ENCODE measurements at places on chromosomes 12 and 14.

DNA sequence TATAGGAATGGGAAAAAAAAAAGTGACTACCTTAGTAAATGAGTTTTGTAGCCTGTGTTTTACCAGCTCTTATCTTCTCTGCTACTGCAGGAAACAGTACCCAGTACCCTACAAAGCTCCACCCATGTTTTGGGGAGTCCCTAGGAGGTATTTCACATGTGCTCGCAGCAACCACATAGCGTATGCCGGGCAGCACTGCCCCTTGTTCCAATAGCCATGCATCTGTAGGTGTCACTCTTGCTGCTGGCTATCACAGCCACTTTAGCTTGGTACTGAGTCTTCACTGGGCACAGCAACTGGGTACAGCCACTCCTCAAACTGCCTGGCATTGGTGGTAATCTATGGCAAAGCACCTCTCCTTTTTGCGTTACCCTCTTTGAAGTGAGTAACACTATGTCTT lies 2.0 kb upstream of the MDM1 start:
- H3K4me3 ChIP-seq: peak overlapping the region; percentile 57
- peaks cover 7% of the 10 kb centered on the region for H3K27me3 ChIP-seq
- no peaks in the 10 kb centered on the region for H3K36me3 ChIP-seq
- peak; percentile 24 for DNase-seq

GRCh38 chr14:104680056-104680805 lies 9.2 kb upstream of the INF2 start:
- peaks cover 16% of the 10 kb centered on the region for H3K4me1 ChIP-seq
- no peak overlapping the region for H3K27ac ChIP-seq
- H3K27me3 ChIP-seq: peaks cover 2% of the 10 kb centered on the region
- H3K36me3 ChIP-seq: no peaks in the 10 kb centered on the region

DNA sequence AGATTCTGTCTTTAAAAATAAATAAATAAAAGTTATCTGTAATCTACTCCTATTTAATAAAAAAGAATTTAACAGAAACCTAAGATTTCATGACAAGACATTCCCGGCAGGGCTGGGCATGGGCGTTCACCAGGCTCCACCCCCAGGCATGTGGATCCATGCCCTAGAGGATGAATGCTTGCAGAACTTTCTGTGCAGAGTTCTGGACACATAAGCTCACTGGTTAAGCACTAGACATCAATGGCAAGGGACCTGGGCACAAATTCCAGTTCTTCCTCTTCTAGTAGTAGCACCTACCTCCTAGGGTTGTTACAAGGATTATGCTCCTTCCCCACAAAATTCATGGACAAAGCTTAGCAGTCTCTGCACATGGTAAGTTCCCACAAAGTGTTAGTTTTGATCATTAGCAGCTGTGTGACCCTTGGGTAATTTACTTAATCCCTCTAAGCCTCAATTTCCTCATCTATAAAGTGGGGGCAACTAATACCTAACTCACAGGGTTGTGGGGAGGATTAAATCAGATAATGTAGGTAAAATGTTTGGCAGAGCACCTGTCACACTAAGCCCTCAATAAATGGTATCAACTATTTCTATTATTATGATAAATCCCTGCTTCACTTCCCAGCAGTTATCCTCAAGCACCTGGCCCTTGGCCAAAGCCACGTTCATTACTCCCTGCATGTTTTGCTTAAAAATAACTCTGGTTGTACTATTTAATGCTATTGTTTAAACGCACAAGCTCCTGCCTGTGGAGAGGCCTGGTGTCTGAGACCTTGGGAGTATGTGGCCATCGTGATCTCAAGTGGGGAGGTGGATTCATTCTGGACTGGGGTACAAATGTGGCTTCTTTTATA lies 9.8 kb downstream of the GALNT6 start:
- H3K4me3 ChIP-seq: no peak overlapping the region
- no peak for DNase-seq
- H3K27ac ChIP-seq: no peak overlapping the region

GRCh38 chr14:72588521-72588920 lies 305.4 kb downstream of the DPF3 start:
- peaks cover 21% of the 10 kb centered on the region for H3K36me3 ChIP-seq
- peaks cover 24% of the 10 kb centered on the region for H3K4me1 ChIP-seq
- no peak overlapping the region for H3K4me3 ChIP-seq
- peaks cover 73% of the 10 kb centered on the region for H3K27me3 ChIP-seq
- H3K27ac ChIP-seq: no peak overlapping the region

DNA sequence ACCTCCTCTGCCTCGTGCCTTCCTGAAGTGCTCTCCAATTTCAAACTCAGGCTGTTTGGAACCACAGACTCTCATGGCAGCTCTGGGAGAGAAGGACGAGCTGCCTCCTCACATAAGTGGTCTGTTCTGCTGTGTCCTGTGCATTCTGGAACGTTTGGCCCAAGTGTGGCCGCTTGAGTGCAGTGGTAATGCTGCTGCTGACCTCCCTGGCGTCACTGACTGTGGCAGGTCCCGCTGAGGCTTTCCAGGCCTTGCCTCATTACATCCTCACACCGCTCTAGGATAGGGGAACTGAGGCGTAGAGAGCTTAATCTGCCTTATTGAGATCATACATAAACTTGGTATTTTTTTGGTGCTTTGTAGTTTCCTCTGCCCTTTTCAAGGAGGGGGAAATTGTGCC lies 14.2 kb downstream of the CCDC92 start:
- no peaks in the 10 kb centered on the region for H3K4me1 ChIP-seq
- no peak overlapping the region for H3K4me3 ChIP-seq
- H3K27me3 ChIP-seq: no peaks in the 10 kb centered on the region
- no peak for DNase-seq
- no peaks in the 10 kb centered on the region for H3K36me3 ChIP-seq
- no peak overlapping the region for H3K27ac ChIP-seq

DNA sequence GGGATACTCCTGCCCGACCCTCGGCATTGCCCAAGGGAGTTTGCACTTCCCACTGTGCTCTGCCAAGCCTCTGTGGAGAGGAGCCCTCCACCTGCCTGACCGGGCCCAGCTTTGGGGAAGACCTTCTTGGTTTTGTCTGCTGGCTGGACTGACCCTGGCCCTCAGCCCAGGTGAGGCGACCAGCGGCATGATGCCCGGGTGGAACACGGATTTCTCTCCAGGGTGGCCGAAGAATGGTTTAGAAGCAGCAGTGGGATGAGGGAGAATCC lies 15.6 kb downstream of the ZBTB42 start:
- peak overlapping the region; percentile 86 for H3K4me3 ChIP-seq
- no peak for DNase-seq
- H3K4me1 ChIP-seq: peaks cover 12% of the 10 kb centered on the region
- peaks cover 9% of the 10 kb centered on the region for H3K36me3 ChIP-seq
- H3K27me3 ChIP-seq: no peaks in the 10 kb centered on the region

DNA sequence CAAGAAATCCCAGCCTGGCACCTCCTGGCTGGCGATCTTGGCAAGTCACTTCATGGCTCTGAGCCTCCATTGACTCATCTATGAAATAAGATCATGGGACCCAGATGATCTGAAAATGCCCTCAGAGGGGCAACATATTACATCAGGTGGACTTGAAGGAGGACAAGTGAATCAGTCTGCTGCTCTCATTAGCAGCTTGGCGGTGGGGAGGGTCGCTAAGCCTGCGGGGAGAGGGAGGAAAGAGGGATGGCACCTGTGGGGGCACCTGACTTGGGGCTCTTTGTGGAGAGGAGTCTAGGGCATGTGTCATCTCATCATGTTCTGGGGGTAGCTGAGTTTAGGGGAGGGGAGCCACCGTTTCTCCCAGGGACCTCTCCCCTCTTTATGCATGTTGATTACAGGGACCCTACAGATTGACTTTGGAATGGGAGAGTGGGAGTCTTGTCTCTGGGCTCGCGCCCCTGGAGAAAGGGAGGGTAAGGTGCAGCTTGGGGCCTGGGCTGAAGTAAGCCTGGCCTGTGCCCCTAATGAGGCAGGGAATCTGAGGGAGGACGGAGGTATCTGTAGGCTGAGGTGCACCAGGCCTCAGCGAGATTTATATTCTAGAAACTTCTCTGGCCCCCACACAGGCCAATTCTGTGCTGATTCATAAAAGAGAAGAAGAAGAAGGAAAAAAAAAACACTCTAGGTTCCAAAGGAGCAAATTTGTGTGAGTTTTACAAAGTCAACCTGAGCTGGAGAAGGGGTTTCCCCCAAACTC lies 29.3 kb upstream of the BATF start:
- H3K27me3 ChIP-seq: no peaks in the 10 kb centered on the region
- no peaks in the 10 kb centered on the region for H3K36me3 ChIP-seq
- no peak for DNase-seq
- H3K27ac ChIP-seq: peak overlapping the region; percentile 85
- H3K4me1 ChIP-seq: peaks cover 75% of the 10 kb centered on the region
- H3K4me3 ChIP-seq: peak overlapping the region; percentile 10

GRCh38 chr12:86931714-86932113 lies 675.5 kb upstream of the MGAT4C start:
- H3K27ac ChIP-seq: no peak overlapping the region
- H3K27me3 ChIP-seq: no peaks in the 10 kb centered on the region
- H3K4me3 ChIP-seq: no peak overlapping the region
- H3K36me3 ChIP-seq: no peaks in the 10 kb centered on the region
- DNase-seq: no peak

- H3K27ac ChIP-seq: no peak overlapping the region
- DNase-seq: no peak
- H3K4me3 ChIP-seq: no peak overlapping the region
- H3K27me3 ChIP-seq: no peaks in the 10 kb centered on the region
- H3K4me1 ChIP-seq: peaks cover 32% of the 10 kb centered on the region
Observed at GRCh38 chr12:95481072-95481471, 7.1 kb downstream of the METAP2 start.

DNA sequence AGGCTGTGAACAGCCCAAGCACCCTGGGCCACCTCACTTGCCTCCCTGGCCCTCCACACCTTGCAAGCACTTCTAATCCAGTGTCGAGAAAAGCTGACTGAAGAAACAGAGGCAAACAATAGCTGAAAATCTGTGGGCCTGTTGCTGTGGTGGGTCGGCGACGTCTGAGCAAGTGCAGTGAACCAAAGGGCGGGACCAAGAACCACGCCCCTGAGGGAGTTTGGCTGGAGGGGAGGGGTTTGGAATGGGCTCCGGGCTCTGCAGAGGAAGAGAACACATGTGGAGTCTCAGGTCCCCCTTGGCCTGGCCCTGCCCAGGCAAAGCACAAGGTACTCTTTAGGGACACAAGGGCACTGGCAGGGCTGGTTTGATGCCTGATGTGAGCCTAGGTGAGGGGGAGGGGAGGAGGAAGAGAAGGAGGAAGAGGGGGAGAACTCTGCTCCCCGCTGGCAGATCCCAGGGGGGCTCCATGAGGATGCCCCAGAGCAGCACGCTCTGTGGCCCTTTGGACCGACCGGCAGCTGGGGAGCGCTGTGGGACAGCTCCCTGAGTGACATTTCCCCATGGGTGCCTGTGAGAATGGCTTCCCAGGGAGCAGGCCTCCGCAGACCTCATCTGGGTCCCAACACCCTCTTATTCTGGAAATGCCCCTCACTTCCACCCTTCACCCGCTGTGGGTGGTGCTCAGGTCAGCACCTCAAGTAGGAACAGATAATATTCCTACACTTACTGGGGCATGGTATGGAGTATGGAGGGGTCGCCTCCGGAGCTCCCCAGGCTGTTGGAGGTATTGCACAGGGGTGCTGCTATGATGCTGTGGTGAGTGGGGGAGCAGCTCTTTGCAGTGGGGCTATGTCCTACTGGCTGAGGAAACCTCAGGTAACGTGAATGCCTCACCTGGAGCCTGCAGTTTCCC lies 85.5 kb downstream of the CPSF2 start:
- H3K4me3 ChIP-seq: no peak overlapping the region
- H3K27ac ChIP-seq: no peak overlapping the region
- no peaks in the 10 kb centered on the region for H3K4me1 ChIP-seq
- peaks cover 3% of the 10 kb centered on the region for H3K27me3 ChIP-seq
- H3K36me3 ChIP-seq: no peaks in the 10 kb centered on the region

DNA sequence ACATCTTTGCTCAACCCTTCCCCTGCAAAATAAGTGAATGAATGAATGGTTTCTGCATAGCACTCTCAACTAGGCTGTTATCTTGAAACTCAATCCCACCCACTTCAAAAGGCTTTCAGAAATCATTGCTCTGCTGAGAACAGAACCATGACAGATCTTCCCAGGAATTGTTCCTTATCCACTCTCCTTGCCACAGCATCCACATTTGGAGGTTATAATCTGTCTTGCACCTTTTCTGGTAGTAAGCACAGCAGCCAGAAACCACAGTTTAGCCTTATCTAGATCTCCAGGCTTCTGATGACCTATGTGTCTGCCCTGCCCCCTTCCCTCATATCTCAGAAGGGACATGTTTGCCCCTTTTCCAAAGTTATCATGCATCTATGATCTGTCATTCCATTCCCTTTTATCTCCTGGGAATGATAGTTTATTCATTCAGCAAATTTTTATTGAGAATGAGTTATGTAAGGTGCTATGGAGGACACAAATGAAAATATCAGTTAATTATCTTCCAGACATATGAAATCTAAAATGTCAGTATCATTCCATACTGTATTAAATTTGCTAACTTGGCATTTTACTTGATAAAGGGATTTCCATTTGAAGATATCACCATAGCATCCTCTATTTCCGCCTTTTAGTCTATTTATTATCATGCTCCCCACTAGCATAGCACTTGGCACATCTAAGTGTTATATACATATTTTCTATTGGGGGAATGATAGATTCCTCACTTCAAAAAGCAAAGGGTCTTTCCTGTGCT lies 21.4 kb downstream of the LGR5 start:
- no peaks in the 10 kb centered on the region for H3K4me1 ChIP-seq
- DNase-seq: no peak
- H3K36me3 ChIP-seq: no peaks in the 10 kb centered on the region
- H3K27ac ChIP-seq: no peak overlapping the region

GRCh38 chr12:122942637-122943036 lies 23.6 kb downstream of the ABCB9 start:
- H3K4me3 ChIP-seq: no peak overlapping the region
- no peaks in the 10 kb centered on the region for H3K27me3 ChIP-seq
- H3K36me3 ChIP-seq: no peaks in the 10 kb centered on the region
